ENCODE measurements at places on chromosomes 12 and 14.

- DNase-seq = no peak
Observed at GRCh38 chr12:6822426-6823135, 960 bp downstream of the GPR162 start.

- DNase-seq = no peak
Observed at GRCh38 chr12:48030173-48030650, 25.9 kb upstream of the COL2A1 start.

DNA sequence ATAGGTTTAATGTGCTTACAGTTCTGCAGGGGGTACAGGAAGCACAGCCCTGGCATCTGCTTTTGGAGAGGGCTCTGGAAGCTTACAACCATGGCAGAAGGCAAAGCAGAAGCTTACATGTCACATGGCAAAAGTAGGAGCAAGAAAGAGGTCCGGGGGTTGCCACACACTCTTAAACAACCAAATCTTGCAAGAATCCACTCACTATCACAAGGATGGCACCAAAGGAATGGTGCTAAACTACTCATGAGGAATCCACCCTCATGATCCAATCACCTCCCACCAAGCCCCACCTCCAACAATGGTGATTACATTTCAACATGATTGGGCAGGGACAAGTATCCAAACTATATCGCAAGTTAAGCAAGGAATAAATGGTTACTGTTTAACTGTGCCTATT lies 255.8 kb upstream of the AVPR1A start:
- no peak for DNase-seq

DNA sequence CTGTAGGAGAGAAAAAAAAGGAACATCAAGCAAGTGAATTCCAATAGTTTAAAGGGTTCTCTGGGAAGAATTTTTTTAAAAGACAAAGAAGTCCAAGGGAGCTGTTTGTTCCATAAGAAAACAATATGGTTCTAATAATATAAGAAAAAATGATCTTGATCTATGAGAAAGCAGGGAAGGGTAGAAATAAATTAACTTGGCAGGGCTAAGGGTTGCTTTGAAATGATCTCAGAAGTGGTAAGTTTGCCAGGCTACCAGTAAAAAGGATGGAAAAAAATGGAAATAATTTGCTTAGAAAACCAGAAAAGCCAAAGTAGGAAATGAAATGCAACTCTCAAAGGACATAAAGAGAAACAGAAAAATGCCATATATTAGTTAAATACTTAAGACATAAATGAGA lies 41.7 kb upstream of the EMP1 start:
- no peak for DNase-seq

GRCh38 chr12:66901138-66901932 lies 222.5 kb upstream of the GRIP1 start:
- DNase-seq = no peak

DNA sequence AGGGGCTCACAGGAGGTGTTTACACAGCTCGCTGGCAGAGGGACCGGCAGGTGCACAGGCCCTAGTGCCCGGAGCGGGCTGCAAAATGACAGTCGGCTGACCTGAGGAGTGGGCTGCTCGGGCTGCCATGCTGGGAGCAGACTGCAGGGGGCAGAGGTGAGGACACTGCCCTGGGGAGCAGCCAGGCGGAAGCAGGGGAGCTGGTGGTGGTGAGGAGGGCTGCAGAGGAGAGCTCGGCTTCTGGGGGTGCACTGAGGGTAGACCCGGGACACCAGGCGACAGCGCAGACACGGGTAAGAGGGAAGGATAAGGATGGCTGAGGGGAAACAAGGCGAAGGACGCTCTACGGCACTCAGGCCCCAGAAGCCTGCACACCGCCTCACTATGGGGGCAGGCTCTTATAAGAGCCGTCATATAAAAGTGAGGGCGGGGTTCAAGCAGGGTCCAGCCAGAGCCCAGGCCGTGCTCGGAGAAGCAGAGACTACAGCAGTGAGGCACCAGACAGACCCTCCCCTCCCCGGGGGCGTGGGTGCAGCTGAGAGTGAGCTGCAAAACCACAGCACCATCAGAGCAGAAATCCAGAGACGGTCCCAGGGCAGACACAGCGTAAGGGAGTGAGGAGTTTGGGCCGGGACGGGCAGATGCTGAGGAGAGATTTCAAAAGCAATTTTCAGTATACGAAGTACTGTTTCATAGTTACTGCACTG lies 62.5 kb downstream of the CCDC88C start:
- no peak for DNase-seq

GRCh38 chr12:46160981-46161690 lies 107.7 kb downstream of the SLC38A1 start:
- no peak for DNase-seq

DNA sequence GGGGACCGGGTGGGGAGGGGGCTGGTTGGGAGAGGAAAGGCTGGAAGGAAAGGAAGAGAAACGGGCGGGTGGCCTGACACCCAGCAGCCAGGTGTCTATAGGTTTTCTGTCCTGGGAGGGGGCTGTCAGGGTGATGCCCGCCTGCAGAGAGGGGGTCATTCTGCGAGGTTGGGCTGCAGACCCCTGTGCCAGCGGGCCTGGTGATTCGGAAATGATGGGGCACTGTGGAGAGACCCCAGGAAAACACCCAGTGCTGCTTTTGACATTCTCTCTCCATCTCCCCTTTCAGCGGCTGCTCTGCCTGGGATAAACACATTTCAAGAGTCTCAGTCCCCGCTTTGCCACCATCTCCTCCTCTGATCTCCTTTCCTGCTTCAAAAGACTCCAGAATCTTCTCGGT lies 168.5 kb upstream of the RTL1 start:
- no peak for DNase-seq

- DNase-seq = no peak
Observed at GRCh38 chr12:26979733-26980132, 34.5 kb downstream of the TM7SF3 start.

- no peak for DNase-seq
Observed at GRCh38 chr12:11827091-11828061, 177.9 kb downstream of the ETV6 start.

DNA sequence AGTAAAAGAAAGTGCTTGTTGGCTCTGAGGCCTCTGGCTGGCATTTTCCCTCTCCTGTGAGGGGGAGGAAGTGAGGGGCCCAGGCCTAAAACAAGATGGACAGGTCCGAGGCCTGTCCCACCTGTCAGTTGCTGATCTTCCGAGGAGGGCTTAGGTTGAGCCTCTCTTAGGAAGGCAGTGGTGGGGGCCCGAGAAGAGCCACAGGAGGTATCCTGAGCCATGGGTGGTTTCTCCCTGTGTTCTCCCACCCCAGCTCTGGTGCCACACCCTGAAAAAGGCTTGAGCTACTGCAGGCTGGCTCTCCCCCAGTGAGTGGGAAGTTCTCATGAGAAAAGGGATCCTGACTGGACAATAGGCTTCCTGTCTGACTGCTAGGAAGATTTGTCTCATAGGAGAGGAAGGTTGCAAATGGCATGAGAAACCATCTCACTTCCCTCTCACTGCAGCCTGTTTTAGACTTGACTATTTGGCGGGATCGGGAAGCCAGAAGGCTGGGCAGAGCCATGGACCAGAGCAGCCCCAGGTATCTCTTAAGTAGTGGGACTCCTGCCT lies 72.1 kb upstream of the SRSF5 start:
- DNase-seq = no peak

DNA sequence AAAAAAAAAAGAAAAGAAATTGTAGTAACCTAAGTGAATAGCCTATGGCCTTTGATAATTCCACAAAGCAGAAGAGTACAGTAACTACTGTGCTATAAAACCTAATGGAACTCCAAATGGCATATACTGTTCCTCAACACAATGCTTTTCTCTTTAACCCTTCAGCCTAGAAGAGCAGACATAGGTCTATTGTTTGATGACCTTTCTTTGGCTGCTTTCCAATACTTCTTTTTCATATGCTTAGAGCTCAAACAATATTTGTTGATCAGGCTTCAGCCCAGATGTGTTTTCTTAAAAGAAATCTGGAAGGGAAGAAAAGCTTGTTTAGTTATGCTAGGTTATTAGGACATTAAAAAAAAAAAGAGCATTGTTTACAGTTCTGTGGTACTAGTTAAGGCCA lies 116.4 kb downstream of the NTN4 start:
- no peak for DNase-seq

DNA sequence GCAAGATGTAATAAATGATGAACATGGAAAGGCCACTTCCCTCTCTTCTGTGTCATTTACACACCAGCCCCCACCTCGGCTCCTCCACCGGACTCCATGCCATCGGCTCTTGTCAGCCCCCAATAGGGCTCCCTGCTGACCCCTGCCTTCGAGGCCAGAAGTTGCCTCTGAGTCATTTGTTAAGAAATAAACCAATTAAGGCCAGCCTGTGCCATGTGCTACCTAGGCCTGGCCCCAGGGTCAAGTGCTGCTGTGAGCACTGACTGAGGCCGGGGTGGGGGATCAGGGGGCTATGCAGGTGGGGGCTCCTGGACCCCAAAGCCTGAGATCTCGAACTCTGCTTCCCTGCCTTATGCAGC lies 53.2 kb downstream of the TESC start:
- DNase-seq = no peak

DNA sequence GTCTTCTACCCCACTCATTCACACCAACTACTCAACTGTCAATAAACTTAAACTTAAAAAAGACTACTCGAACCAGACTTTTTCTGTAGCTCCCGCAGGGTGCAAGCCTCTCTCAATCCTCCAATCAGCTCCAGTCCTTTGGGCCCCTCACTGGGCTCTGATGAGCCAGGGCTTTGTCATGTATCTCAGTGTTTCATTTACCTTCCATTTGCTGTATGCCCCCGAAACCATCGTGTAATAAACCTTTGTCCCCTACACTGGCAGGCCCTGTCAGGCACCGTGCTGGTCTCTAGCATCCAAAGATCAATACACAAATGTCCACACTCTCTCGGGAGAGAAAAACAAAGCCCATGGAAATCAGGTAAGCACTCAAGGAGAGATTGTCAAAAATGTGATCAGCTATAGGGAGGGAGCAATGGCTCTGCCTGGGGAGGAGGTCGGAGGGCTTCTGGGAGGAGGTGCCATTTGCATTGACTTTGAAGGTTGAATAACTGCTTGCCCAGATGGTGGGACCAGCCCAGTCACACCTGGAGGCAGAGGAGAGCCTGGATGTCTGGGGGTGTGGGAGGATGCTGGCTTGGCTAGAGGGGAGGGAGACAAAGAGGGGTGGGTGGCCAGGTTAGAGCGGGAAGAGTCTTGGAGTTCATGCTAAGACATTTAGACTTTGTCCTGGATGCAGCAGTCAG lies 42.1 kb upstream of the DICER1 start:
- DNase-seq = no peak

DNA sequence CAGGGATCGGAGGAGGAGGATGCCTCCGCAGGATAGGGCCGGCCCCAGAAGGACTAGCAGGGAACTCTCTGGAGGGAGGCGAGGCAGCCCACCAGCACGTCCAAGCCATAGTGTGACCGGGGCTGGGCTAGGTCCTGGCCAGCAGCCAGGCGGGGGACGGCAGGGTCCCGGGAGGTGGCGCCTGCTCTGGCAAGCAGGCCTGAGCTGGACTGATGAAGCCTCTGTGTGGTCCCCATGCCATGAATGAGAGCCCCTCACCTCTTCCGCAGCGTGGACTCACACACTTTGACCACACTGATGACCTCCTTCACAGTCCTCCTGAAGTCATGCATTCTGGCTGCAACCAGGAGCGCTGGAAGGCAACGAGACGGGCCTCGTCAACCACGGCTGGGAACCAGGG lies 19.8 kb upstream of the BTBD6 start:
- DNase-seq = no peak

DNA sequence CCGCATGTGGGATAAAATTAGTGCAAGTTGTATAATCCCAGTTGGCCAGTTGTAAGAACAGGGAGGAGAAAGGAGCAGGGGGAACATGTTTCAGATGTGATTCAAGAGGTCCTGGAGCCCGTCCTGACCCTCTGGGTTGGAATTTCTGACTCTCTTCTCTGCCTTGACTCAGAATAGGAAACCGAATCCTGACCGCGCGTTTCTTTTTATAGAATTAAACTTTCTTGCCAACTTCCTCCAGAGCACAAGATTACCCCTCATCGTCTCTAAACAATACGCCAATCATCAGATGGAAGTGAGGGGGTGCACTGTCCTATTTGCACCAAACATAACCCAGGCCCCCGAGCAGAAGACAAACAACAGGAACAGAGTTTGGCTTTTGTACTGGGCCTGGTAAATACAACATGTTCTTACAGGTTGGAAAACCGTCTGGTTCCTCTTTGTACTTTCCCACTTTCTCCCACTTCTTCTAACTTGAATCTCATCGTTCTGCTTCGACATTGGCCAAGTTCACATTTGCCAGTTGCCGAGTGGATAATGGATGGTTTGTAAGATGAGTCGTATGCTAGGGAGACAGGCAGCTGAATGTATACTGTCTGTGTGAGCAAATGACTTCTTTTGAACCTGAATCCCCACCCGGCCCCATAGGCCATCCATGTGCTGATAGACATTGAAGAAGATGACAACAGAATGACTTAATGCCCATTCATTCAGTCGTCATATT lies 42.6 kb upstream of the MED13L start:
- no peak for DNase-seq

- no peak for DNase-seq
Observed at GRCh38 chr14:69877492-69877891, 1.7 kb upstream of the SMOC1 start.

- DNase-seq = no peak
Observed at GRCh38 chr14:95275494-95275893, 44.2 kb downstream of the CLMN start.

DNA sequence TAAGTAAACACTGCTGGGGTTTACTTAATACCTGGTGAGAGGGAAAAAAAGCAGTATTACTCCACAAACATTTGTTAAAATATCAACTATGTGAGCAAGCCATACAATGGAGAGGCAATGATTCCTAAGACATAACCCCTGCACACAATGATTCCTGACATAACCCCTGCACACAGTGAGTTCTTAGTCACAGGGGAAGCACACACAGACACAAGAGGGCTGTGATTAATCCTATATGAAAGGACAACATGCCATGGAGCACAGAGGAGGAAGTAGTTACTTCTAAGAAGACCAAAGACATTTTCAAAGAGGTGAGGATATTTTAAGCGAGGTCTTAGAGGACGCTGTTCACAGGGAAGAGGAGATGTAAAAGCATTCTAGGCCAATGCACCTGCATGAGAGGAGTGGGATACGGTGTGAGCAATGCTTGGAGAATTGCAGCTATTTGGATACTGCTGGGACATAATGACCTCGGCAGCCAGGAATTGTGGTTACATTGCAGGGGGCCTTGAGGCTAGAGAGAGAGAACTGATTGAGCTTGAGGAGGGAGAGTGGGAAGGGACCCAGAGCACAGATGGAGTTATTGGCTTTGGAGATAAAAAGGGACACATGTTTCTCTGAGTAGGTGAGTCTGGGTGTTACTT lies 211.9 kb downstream of the APAF1 start:
- peak; percentile 89 for DNase-seq

- DNase-seq = no peak
Observed at GRCh38 chr12:81718616-81719015, 40.5 kb downstream of the PPFIA2 start.

Data from iPS DF 19.7 (cell line).